ENCODE measurements at places on chromosomes 11 and 22. TPM values are rescaled to one million over a fixed set of nuclear protein-coding genes. Genes with fewer than 3 reads are reported as not detected.

RAB3IL1 gene
- total RNA-seq, result 10.6 TPM

PANX2 gene
- 0.43 TPM for total RNA-seq

OR52E8 gene
- not detected for total RNA-seq

ASPHD2 gene
- total RNA-seq, result 2.2 TPM

OSBP2 gene
- total RNA-seq, result 0.97 TPM

C11orf87 gene
- total RNA-seq, result not detected

SYT12 gene
- total RNA-seq, result 0.43 TPM

TYR gene
- total RNA-seq, result not detected

MFNG gene
- under 0.01 TPM for total RNA-seq
